ENCODE measurements at places on chromosomes 11 and 22.

GRCh38 chr22:36922105-36922608 lies 8.7 kb downstream of the CSF2RB start:
- DNase-seq = no peak

DNA sequence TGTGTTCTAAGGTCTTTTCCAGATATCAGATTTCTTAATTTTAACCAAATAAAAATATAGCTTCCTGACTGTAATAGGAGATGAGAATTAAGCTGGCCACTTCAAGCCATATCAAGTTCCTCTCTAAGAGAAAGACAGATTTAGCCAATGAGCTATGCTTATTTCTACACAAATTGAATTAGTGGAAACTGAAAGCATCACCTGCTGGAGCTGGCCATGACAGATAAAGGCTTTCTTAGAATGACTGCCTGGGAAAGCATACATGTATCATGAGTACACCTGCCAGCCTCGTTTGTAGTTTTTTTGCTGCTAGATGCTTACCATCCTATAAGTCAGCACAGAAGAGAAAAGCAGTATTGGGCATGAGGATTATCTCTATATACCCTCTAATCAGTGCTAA lies 53.5 kb upstream of the DBX1 start:
- no peak for DNase-seq

GRCh38 chr11:131767421-131767820 lies 397.0 kb downstream of the NTM start:
- DNase-seq = no peak

DNA sequence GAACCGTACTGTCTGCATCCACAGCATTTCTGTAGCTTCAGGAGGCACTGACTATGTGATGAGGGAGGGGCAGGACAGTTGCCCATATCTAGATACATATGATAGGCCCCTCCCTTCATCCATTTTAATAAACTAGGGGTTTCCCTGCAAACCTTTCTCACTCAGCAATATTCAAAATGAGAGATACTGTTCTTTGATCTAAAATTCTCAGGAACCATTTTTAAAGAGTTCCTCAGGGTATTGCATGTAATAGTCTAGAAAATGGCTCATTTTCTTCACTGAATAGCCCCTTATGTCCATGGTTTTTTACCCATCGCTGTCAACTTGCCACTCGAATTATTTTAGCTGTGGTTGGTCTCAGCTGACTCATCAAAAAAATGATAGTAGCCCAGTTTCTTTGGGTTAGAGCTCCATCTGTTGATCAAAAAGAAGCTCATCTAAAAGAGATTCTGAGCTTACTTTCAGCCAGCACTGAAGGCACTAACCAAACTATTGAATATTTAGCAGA lies 37.0 kb upstream of the DNAJB7 start:
- DNase-seq = no peak

- DNase-seq = no peak
Observed at GRCh38 chr11:70916351-70916750, 336.0 kb downstream of the SHANK2 start.

DNA sequence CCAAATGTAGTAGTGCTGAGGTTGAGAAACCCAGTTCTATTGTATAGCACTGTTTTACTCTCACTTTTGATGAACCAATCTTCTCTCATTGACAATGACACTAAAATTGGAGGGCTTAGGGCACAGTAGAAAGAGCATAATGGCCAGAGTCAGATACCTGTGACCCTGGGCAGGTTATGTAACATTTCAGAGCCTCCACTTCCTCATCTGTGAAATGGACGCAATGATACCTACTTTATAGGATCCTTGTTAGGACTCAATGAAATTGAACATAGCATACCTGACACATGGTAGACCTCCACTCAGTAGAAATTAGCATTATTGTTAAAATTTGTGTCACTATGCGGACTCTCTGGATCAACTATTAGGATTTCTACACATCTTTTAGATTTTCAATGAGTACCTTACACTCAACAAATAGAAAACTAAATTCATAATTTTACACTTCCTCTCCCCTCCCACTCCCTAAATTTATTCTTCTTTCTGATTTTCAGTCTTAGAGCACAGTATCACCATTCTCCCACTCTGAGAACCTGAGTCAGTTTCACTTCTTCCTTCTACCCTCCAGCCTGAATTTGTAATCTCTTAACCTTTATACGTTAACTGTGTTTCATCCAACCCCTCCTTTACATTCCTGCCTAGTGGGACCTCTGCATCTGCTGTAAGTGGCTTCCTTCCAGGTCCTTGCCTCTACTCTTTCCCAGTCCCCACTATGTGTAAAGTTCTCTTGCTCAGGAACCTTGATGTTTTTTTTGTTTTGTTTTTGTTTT lies 78.3 kb downstream of the MICAL2 start:
- DNase-seq = no peak

GRCh38 chr11:79670882-79671281 lies 230.1 kb upstream of the TENM4 start:
- no peak for DNase-seq

GRCh38 chr22:35888181-35888870 lies 140.3 kb downstream of the RBFOX2 start:
- DNase-seq = no peak

DNA sequence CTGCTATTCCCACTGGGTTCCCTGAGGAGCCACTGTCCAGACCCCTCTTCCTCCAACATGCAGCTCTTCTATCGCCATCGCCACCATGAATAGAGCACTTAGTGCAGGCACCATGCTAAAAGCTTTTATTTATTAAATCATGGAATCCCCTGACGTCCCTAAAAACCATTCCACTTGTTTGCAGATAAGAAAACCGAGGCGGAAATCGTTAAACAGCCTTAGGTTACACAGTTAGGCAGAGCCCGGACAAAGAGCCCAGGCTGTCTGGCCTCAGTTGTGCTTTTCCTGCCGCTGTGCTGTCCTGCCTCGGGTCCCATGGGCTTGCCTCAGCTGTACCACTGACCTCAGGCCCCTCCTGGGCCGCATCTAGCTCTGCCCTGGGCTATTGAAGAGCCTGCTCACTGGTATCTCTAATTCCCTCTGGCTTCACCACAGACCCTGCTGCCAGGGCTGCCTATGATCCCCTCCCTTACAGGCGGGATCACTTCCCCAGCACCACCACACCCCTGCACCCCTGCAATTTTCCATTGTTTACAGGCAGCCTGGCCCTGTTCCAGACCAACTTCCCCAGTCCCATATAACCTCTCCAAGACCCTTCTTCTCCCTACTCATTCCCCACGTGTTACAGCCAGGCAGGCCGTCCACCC lies 13.0 kb upstream of the TUB start:
- DNase-seq = no peak

All from activated CD4-positive, alpha-beta T cell treated with anti-CD3 and anti-CD28 coated beads, Interleukin-2, amount 50 U/mL, for 24 hours (primary cell).